AG04450 (cell line): ENCODE measurements at places on chromosomes 2 and 18.

DNA sequence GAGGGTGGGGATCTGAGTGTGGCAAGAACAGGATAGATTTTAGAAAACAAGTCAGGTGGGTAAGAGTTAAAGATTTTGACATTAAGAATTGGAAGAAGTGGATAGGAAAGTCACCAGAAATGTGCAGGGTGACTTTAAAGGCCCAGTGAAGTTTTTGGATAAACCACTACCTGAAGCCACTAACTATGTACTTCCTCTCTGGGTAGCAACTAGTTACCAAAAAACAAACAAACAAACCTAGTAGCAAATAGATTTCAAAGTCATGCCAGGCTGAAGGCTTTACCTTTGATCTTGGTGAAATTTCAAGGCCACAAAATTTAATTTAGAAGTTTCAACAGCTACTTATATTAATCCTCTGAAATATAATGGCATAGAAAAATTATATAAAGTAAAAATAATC is 42.5 kb downstream of the PSMA8 start:
- no peak for DNase-seq

GRCh38 chr18:78867131-78867530 is 112.5 kb upstream of the SALL3 start:
- DNase-seq, result no peak

DNA sequence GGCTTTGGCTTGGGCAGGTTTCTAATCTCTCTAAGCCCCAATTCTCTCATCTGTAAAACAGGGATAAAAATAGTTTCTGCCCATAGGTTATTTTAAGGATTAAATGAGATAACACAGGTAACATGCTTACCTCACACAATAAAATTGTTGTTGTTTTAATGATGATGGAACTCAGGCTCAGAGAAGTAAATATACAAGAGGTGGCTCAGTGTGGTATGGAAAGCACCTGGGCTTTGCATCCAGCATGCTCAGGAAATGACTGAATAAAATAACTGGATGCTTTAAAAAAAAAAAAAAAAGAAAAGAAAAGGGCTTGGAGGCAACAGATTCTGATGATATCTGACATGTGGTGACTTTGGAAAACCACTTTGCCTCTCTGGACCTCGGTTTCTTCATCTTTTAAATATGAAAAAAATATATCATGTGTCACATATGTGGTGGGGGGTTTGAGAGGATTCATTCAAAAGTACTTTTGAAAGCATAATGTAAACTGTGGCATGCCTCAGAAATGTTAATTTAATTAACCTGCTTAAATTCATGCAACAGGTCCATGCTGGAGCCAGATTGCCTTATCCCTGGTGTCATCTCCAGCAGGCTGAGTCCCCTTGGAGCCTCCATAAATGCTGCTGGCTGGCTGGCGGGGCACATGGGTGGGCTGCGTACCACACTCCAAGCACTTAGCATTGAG is 112.8 kb upstream of the CDC42EP3 start:
- no peak for DNase-seq

DNA sequence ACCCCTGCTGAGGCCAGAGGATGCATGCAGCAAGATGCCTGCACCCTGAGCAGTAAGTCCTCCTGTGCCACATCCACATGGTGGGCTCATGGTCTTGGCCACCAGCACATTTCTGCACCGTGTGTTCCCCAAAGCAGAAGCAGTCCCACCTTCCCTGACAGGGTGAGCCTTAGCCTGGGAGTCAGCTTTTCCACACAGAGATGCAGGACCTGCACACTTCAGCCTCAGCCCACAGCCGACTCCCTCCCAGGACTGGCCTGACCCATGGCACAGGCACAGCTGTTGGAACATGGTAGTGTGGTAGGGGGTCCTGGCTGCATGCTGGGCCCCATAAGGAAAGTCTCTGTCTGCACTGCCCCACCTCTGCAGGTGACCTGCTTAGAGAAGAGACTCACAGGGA is 5.0 kb downstream of the SNED1 start:
- no peak for DNase-seq
